ENCODE measurements at places on chromosomes 7 and 10.

DNA sequence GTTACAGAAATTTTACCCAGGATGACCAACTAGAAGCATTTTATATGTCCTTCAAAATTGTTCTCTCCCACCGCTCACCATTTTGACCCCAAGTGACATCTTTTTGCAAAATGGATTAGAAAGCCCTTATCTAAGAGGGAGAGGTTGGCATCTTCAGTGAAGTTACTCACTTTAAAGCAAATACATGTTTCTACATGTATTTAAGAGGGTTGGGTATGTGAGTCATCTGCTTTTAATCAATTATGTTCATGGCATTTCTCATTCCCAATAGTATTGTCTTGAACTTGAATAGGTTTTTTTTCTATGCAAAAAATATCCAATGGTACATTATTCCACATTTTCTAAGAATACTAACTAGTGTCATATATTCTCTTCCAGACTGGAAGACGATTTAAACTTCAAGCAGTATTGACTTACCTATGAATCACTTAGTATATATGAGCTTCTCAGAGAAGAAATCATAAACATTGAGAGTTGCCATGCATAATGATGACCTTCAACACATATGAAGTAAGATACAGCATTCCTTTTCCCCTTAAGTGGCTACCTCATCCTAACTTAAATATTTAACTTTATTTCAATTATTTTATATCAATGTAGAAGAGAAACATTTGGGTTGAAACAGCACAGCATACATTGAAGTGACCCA lies 132.8 kb downstream of the POLR1F start:
- no peak for DNase-seq

DNA sequence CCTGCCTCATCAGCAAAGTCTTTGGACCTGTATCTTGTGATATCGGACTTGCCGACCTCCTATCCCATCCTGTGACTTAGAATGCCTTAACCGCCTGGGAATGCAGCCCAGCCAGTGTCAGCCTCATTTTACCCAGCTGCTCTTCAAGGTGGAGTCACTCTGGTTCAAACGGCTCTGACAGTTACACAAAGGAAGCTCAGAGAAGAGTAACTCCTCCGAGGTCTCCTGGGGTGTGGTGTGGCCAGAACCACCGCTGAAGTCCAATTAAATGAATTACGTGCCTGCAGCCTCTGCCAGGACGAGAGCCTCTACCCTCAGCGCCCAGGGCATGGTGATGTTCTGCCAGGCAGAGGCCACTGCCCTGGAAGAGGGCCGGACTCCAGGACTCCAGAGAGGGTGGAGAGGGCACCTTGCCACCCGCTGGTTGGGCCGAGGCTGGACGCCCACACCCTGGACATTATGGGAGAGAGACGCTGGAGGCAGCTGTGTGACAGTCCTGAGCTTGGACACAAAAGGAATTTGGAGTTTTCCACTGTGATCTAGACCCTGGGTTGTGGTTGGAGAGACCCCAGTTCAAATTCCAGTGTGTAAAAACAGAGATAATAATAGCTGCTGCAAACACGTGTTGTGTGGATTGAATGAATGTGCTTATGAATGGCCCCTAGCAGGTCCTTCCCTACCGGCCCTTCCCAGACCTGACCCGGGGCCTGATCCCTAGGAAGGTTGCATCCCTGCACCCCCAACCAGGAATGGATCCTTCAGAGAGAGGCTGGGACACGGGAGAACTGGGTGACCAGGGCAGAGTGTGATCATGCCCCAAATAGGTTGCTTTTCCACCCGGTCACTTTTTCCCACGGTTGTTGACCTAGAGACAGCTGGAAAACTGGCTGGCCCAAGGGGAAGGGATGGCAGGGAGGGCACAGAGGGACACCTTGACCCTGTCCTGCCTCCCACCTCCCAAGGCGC lies 37.8 kb upstream of the FZD9 start:
- DNase-seq, result no peak

- no peak for DNase-seq
These were observed 59.8 kb downstream of the PTEN start for GRCh38 chr10:87923233-87923632.

- no peak for DNase-seq
These were observed 402.0 kb upstream of the ZWINT start for GRCh38 chr10:56763090-56763489.

DNA sequence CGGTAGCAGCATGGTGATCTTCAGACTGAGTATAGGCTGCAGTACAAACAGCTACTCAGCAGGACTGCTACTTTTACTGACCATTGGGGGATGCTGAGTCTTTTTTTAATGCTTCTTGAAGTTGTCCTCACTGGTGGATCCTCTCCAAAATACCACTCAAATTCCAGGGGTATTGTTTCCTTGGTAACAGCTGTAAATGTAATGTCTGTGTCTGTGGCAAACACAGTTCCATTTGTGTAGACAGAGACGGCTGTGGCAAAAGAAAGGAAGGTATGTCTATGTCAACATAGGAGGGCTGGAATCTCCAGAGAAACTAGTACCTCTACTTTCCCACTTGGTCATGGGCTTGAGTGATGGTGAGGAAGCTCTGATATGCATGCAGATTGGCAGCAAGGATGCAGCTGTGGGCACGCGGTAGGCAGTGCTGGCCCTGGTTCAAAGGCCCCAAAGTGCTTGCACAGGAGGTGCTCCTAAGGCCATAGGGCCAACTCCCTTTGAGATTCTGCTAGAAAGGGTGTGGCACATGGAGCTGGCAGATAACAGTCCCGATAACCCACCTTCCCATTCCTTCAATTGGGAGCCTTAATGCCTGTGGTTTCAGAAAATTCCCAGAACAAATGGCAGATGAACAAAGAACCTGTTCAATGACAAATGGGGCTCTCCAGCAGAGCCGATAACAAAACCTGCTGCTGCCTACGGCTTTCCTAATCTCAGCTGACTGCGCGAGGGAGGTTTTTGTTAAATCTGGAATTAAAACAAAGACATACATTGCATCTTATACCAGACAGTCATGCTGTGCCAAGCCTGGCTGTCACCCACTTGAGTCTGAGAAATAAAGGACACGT lies 43.0 kb downstream of the PKD1L1 start:
- no peak for DNase-seq

DNA sequence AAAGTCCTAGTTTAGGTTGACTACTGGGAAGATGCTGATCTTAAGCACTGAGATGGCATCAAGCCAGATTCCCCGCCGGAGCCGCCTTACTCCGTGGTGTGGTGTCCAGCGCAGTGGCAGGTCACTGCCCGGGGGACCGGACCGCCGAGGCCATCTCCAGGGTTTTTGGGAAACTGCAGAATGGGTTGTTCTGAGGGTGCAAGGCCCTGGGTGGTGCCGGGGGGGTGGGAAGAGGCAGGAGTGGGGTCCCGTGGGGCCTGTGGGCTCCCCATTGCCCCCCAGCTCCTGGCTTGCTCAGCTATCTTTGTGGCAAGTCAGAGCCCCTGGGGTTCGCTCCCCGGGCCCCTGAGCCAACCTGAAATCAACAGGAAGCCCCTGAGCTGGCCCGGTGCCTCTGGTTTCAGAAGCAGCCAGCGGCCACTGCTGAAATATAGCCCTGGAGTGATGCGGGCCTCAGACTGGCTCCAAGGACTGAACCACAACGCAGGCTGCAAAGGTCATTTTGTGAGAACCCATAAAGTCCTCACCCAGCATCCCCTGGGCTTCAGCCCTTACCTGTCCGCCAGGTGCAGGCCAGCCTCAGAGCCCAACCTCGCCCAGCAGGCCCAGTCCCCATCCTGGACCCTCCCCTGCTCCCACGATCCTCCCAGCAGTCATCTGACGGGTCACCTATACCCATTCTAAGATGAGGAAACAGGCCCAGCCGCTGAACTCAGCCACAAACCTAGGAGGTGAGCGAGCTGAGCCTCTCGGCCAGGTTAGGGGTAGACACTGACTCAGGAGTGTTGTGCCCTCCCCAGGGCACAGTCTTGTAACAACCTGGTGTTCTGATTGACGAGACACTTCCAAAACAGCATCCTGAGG lies 102.7 kb downstream of the PDGFA start:
- DNase-seq, result no peak

GRCh38 chr7:140607441-140607989 lies 33.1 kb downstream of the DENND2A start:
- no peak for DNase-seq

GRCh38 chr10:9853405-9854355 lies 1164.0 kb upstream of the CELF2 start:
- no peak for DNase-seq

GRCh38 chr10:14327527-14327926 lies 3.2 kb downstream of the FRMD4A start:
- DNase-seq, result no peak

- DNase-seq, result no peak
These were observed 20.6 kb downstream of the SEPHS1 start for GRCh38 chr10:13327534-13327933.

DNA sequence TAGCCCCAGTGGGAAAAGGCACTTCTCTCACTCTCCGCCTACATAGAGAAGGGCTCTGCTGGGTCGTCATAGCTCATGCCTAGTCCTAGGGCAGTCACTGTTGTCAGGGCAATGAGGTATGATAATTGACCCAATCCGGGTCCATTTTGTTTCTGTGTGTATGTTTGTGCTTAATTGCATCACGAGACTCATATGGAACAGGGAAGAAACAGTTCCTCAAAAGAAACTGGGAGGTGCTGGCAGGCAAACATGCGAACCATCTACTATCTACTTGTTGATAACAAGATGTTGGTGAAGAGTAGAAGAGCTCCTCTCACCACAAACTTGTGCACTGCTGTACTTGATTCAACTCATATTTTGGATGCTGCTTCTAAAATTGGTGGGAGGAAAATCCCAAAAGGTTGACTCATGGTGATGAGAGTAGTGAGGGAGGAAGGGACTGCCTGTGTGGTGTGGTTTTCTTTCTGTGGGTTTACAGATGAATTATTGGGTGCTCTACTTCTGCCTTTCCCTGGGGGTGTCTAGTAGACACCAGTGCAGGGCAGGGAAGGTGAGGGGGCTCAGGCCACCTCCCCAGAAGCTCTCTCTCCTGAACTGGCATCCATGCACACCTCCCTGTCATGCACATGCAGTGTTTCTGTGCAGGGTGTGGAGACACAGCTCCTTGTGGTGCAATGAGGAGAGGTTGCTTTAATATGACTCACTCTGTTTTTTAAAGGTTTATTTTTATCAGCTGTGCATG lies 29.4 kb downstream of the LSMEM1 start:
- no peak for DNase-seq

DNA sequence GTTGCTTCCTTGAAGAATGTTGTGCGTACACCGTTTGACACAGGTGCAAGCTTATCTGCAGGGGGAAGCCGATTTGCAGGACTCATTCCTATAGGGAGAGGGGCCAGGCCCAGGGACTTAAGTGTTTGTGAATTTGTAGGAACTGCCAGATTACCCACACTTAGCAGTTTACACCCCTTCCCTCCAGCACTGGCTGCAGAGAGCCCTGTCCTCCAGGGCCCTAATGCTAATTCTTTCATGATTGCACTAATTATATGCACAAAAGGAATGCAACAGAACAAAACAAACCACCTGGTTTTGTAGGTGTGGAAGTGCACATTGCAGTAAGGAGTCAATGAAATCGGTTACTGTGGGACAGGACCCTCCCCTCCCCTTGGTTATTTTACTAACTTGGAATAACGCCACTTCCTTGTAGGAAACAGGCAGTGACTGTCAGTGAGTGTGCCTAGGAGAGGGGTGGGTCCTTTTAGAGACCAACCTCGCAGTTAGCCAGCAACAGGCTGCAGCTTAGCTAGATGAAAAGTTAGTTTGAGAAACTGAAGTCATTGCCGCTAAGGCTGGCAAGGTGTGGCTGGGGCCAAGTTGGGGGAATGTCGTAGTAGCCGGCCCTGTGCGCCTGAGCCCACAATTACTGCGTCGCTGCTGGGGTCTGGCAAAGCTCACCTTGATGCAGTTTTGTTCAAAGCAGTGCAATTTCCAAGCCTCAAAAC lies 60.6 kb downstream of the CUX1 start:
- no peak for DNase-seq

- no peak for DNase-seq
These were observed 137.0 kb downstream of the CNNM2 start for GRCh38 chr10:103055105-103055504.

GRCh38 chr10:132984801-132985545 lies 42.6 kb upstream of the CFAP46 start:
- DNase-seq, result no peak

DNA sequence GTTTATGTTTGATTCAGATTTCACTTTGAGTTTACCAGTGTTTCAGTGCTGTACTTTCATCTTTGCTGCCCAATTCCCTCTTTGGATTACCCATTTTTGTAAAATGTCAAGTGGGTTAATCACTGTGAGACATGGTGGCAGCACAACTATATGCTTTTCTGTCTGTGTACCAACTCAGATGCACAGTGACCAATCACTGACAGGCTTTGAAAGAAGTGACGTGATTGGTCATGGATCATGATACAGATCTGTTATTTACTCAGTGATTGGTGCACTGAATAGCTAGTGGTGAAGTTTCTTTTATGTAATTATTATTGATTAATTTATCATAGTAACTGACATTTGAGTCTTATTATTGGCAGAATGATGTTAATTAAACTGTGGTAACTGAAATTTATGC lies 126.9 kb downstream of the SDK1 start:
- DNase-seq, result no peak

DNA sequence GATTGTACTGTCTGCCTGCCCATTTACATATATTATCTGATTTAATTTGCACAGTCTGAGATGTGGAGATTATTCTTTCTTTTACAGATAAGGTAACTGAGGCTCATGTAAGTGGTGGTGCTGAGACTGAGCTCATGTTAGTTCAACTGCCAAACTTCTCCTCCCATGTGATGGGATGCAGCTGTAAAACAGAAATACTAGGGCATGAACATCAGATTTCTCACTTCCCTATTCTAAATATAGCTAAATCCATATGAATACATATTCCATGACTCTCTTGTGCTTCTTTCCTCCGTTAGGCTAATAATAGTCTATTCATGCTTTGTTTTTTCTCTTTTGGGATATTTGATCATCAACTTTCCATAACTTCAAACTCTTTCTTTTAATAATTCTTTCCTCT lies 84.7 kb downstream of the PTPRZ1 start:
- DNase-seq, result no peak

DNA sequence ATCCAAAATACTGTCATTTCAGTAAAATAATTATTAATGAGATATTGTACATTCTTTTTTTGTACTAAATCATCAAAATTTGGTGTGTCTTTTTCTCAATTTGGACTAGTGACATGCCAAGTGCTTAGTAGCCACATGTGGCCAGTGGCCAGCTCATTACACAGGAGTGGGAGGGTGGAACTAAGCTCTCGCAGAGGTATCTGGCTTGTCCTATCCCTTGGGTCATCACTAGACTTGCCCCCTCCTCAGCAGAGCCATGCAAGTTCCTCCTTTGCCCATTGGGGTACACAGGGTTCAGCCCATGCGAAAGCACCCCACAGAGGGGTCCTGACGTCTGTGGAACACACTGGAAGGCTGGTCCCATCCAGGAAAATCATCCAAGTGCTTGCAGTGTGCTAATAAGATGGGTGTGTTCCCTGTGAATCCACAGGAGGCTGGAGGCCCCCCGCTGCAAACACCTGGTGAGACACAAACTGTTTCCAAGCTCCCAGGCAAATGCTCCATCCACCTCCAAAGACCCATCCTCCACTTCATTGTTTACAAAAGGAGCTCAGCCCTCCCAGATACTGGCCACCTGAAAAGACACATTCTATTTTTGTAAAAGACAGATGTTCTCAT lies 1.3 kb downstream of the ARHGAP22 start:
- DNase-seq, result no peak
